ENCODE measurements at places on chromosomes 5 and 9.

DNA sequence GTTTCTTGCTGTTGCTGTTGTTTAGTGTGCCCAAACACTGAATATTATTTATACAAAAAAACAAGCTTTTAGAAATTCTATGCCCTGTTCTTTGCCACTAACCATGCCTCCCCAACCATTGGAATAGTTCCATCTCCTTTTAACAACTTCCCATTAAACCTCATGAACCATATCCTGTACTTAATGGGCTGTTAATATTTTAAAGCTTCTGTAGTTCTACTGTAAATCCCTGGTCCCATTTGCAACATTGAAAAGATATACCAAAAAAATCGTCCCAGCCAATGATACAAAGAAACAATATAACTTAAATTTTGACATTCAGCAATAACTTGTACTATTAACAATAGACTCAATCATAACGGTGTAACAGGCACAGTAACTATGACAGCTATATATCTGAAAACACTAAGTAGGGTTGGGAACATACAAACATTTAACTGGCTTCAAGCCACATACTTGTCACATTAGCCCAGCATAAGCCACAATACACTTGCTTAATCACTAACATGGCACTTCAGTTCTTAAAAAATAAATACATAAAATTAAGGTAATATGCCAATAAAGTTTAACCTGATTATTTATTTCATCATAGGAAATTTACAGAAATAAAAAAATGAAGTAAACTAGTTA, 86.1 kb downstream of the ADAMTS6 start:
- no peak for DNase-seq

- no peak for DNase-seq
Measured at GRCh38 chr9:135332979-135333748, 146.4 kb upstream of the PPP1R26 start.

DNA sequence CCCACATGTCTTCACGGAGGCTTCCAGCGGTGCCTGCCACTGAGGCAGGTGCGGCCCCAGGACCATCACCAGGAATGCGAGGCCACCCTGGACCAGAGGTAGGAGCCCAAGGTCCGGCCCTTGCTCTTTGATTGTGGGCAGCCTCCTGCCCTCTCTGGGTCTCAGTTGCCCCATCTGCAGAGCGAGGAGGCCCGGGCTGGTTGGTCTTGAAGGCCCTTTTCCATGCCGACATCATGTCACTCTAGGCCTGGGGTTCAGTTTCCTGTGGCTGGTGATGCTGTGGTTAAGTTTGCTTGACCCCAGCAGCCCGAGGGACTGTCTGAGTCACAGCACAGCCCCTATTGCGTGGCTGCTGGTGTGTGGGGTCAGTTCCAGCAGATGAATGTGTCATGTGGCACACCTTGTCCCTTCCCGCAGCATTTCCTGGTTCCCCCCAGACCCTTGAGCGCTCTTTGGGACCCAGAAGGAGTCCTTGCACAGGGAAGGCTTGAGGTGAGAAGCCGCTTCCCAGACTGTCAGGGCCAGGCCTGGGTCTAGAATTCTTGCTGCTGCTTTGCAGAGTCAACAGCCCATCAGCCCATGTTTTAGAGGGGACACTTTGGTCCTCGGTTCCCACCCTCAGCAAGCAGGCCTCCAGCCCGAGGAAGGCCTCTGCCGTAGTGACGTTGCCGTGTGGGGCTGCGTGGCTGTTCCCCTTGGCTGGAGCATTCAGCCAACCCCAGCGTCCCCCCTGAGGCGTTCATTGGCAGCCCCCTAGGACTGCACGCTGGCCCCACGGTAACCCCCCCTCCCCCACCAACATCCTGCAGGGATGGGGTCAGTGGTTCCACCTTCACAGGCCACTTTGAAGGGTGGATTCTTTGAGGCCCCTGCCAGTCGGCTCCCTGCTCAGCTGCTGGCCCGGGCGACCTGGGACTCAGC, 31.0 kb upstream of the HMCN2 start:
- no peak for DNase-seq

DNA sequence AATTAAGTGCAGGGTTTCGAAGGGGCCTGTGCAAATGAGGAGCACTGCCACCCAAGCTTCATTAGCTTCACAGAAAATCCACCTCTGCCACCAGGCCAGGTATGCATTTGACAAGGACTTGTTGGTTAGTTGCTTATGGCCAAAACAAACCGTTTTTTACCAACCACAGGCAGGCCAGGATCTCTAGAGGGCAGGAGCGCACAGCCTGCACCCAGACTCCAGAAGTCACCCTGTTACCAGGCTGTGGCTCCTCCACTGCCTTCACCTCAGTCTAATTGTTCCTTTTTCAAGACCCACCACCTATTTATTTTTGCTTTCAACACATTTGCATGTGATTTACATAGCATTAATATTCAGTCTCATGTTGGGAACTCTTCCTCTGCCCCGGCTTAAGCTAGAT, 78.3 kb upstream of the HSPA9 start:
- DNase-seq, result no peak

DNA sequence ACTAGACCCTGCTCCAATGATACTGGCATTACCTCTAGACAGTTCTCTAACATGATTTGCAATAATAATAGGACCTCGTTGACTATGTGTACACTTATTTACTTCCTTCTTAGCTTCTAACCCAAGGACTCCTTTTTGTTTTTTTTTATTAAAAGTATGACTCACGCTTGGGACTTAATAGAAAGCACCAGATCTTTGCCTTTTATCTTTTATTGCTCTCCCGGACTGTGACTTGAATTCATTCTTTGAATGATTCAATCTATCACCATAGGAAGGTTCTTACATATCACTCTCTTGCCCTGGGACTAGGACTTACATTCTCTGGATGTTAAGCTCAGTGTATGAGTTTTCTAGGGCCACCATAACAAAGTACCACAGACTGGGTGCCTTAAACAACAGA, 9.0 kb downstream of the C9 start:
- no peak for DNase-seq

DNA sequence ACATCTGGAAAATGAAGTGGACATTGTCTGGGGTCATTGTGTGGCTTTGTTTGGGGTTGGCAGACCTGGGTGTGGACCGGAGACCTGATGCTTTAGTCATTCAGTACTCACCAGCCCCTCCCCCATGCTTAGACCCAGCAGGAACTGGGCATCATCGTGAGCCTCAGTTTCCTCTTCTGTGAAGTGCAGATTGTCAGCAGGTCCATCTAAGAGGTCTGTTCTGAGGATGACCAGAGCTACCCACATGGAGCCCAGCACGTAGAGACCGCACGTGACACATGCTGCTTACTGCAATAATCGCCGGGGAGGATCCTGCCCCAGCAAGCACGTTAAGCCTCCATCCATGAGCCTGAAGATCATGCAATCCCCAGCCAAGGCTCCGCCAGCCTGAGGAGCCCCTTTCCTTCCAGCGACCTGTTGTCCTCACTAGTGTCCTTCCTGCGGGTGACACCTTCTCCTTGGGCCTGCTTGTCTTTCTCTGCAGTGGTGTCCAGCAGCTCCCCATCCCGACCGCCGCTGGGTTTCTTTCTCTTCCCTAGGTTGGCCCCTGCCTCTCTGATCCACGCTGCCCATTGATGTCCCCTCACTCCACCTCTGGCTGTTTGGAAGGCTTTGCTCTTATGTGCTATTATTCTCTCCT, 26.7 kb upstream of the IRX4 start:
- no peak for DNase-seq

DNA sequence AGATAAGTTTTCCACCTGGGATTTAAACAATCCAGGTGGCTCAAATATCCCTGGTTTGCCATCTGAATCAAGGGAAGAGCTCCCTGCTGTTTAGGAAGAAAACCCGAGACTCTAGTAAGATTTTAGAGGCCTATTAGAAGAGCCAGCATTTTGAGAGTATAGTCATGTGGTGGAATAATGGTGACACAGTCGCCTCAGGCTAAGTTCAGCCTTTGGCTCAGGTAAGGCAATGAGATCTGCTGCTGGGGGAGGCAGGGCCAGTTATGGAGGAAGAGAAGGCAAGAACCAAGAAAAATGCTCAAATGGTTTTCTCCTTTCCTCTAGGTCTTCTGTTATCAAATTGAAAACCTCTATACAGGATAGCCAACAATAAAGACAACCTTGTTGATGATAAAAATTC, 16.2 kb downstream of the RAD1 start:
- DNase-seq, result no peak

GRCh38 chr5:24314106-24314505, 330.7 kb downstream of the CDH10 start:
- DNase-seq, result no peak

GRCh38 chr9:87698069-87698809, 27.7 kb upstream of the CTSL start:
- no peak for DNase-seq

DNA sequence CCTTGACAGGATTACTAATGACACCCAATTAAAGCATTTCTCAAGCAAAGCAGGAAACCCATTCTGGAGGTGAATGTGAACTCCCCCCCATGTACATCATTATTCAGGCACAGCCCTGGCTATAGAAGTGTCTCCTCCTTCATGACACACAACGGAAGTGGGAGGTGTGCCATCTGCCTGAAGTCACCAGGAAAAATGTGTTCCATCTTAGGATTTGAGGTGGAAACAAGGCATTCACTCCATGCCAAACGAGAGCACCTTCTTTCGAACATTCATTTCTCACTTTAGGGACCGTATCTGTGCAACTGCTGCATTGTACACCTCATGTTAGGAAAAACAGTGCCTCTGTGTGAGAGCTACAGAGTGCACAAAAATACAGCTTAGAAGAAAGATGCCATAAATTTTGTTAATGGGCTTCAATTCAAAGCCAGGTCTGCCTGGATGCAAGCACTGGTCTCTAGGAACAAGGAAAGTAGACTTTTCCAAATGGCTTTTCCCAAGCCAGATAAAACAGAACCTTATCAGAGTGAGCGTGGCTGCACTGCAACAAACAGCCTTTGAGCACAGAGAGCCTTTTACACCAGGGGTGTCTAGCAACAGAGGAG, 19.4 kb downstream of the GOLM1 start:
- no peak for DNase-seq

GRCh38 chr5:169701910-169702451, 64.9 kb downstream of the DOCK2 start:
- DNase-seq, result no peak

DNA sequence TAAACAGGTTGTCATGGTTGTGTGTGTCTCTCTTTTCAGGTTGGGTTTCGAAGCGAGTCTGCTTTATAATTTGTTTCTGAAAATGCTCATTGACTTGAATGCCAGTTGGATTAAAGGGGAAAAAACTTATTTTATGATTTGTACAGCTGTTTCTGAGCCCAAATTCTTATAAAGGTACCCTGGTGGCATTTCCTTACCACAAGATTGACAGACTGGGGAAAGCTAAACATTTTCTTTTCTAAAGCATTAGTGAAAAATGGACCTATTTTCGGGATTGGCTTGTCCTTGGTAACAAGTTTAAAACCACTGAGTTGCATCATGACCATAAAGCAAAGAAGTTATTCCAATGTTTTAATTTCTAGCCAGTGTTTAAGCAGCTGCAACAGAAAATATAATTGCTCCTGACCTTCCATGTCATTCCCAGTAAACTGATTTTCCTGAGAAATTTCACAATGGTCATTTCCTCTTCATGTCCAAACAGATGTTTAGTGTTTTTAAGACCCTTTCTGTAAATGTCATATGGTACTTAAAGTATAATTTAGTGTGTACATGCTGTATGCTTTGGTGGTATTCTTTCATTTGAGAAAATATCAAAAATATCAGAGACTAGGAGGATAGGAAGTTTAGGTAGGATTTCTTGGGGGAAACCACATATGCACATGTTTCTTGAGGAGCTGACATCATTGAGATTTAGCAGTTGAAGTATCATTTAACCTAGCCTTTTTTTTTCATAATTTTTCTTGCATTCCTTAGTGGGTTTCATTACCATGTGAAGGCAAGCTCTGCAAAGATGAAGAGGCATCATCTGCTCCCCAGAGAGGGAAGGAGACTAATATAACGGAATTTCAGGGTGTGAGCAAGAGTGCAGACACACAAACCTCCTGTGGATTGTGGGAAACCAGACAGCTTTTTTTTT, 667.1 kb upstream of the RGMB start:
- DNase-seq, result no peak

GRCh38 chr9:91949946-91950664, at the start of gene ROR2:
TSS of gene ROR2 (minus strand) at chr9:91950228.
- no peak for DNase-seq

DNA sequence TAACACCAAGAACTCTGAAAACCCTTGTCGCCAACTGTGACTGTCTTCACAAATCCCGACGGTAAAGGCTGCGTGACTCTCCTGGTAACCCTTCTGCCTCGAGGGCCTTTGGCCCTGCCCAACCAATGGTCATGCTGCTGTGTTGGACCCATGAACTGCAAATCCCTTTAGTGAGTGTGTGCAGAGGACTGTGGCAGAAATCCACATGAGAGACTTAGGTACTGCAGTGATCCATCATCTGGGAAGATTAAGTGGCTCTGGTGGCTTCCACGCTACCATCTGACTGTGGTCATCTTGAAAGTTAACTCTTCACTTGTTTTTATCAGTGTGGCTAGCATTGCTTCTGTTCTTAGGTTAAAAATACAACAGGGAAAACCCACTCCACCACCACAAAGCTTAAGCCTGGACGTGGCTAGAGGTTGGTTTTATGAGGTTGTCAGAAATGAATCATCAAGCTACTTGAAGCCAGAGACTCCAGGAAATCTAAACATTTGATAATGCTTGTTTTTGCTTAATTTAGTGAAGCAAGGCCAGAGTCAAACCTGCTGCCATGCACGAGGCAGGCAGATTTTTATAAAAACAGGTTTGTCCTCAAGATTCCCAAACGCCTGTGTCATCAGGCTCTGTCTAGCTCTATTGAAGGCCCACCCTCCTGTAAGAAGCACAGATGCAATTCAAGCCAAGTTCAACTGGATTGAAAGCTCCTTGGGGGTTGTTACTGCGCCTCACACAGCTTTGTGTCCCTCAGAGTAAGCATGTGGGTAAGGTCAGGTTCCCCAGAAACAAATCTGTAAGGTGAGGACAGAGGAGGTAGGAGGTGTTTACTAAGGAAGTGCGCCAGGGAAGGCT, 52.7 kb upstream of the ERCC6L2 start:
- DNase-seq, result no peak

DNA sequence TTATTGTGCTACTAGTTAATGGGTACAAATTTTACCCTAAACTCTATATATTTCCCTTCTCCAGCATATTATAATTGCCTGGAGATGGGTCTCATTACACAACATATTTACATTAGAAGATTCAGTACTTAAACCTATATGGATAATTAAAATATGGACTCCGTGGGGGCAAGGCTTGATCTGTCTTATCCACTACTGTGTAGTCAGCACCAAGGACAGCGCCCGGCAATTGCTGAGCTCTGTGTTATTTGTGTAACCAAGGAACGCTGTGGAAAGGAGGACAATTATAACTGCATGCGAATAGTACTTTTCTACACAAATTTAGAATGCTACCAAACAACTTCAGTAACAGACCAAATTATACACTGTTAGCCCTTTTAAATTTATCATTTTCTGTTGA, 77.7 kb downstream of the DNAH5 start:
- no peak for DNase-seq

DNA sequence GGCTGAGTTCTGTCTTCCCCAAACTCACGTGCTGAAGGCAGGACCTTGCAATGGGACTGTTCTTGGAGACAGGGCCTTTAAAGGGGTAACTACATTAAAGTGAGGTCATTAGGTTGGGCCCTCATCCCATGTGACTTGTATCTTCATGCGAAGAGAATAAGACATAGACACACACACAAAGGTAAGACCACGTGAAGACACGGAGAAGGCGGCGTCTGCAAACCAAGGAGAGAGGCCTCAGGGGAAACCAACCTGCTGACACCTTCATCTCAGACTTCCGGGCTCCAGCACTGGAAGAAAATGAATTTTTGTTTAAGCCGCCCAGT, 50.7 kb upstream of the KCNMB1 start:
- DNase-seq, result no peak

All from stimulated activated CD8-positive, alpha-beta memory T cell treated with anti-CD3 and anti-CD28 coated beads, Interleukin-2, amount 100 ng/mL, for 1 hour (primary cell).